ENCODE measurements at places on chromosomes 2 and 18. TPM values are rescaled to one million over a fixed set of nuclear protein-coding genes. Genes with fewer than 3 reads are reported as not detected.

GRCh38 chr2:85066006-85066740 is 67.0 kb upstream of the TCF7L1 start:
- no peaks in the 10 kb centered on the region for H3K4me1 ChIP-seq
- H3K27ac ChIP-seq = no peak overlapping the region
- H3K36me3 ChIP-seq = no peaks in the 10 kb centered on the region
- H3K4me3 ChIP-seq = no peak overlapping the region

DNA sequence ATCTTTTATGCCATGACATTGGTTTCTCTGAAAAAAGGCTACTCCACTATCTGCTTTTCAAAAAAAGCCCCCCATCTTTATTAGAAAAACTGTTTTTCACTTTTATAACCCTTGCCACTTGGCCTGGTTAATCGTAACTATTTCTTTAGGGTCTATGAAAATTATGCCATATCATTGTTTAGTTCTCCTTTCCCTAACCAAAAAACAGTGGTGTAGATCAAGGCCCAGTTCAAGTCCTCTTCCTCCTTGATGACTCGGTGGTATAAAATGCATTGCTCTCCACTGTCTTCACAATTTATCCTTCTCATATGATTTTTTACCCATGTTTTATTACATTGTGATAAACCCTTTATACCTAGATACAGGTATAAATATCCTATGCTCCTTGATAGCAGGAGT is 205.5 kb downstream of the ZNF521 start:
- H3K27me3 ChIP-seq = no peaks in the 10 kb centered on the region
- DNase-seq = no peak
- H3K4me1 ChIP-seq = peaks cover 8% of the 10 kb centered on the region
- no peak overlapping the region for H3K4me3 ChIP-seq

DNA sequence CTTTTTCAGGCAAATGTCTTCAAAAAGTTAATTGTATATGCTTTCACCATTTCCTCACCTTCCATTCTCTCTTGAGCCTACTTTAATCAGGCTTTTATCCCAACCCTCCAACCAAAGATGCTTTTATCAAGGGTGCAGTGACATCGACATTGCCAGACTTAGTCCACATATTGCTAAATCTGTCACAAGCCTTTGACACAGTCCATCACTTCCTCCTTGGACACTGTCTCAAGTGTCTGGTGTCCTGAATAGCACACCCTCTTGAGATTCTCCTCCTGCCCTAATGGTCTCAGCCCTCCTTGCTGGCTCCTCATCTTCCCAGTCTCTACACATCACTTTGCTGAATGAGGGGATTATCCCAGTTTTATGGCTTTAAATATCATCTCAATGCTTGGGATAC is 147.5 kb upstream of the SLC39A10 start:
- no peaks in the 10 kb centered on the region for H3K36me3 ChIP-seq
- DNase-seq = no peak
- no peak overlapping the region for H3K4me3 ChIP-seq
- no peaks in the 10 kb centered on the region for H3K27me3 ChIP-seq

DNA sequence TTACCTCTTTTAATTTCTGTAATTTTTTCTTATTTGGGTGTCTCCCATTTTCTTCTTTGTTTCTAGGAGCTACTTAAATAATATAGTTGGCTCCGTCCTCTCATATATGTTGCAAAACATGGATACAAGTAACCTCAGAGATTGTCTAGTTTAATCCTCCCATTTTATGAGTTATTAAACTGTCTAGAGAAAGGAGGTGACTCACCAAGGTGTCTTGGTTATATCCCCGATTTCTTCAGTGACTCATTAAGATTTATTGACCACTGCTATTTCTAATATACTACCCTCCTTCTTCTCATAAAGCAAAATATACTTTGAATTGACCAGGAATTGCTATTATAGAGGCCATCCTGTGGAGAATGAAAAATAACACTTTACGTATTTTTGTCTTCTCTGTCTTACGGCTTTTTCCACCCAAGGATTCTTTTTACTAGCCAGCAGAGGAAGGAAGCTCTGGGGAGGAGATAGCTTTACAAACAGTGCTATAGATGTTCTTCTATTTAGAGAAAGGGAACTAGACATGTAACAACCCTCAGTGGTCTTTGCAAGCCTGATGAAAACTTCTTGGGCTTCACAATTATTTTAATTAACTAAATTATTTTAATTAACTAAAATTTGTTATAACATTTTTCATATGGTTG is 300.4 kb upstream of the TNP1 start:
- H3K4me3 ChIP-seq = no peak overlapping the region
- no peaks in the 10 kb centered on the region for H3K27me3 ChIP-seq
- no peaks in the 10 kb centered on the region for H3K36me3 ChIP-seq
- H3K4me1 ChIP-seq = peaks cover 8% of the 10 kb centered on the region

DNA sequence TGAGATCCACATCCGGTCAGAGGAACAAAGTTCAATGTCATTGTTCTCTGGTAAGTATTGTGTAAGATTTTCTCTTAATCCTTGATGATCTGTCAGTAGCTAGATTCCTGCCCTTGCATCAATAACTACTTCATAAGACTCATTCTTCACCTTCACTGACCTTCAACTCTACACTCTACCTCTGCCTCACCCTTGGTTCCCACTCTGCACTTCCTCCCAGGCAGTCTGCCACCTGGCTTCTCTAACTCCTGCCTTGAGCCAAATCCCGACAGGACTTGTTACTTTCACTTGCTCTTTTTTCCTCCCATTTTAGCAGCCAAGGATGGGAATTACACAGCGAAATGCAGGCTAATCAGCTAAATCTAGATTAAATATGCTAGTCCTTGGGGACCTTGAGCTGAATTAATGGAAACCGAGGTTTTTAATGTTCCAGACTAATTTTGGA is 190.7 kb downstream of the DLGAP1 start:
- no peaks in the 10 kb centered on the region for H3K27me3 ChIP-seq
- DNase-seq = peak; percentile 71
- H3K27ac ChIP-seq = no peak overlapping the region
- H3K36me3 ChIP-seq = no peaks in the 10 kb centered on the region
- peaks cover 2% of the 10 kb centered on the region for H3K4me1 ChIP-seq

DNA sequence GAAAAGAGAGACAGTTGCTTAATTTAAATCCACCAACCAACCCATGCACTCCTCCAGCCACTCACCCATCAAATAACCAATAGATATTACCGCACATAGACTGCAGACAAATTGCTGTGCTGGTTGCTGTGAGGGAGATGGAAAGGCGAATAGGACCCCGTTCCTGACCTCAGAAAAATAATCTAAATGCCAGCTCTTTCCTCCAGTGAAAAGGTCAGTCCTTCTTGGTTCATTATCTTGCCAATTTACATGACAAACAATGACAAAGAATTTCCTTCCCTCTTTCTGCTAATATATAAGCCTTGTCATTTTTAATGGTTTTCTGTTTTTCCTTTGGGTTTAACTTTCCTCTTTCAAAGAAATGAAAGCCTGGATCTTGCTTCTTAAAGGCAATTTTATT is 61.6 kb downstream of the MEP1B start:
- DNase-seq = no peak
- H3K4me1 ChIP-seq = no peaks in the 10 kb centered on the region
- no peak overlapping the region for H3K27ac ChIP-seq
- no peaks in the 10 kb centered on the region for H3K36me3 ChIP-seq

DNA sequence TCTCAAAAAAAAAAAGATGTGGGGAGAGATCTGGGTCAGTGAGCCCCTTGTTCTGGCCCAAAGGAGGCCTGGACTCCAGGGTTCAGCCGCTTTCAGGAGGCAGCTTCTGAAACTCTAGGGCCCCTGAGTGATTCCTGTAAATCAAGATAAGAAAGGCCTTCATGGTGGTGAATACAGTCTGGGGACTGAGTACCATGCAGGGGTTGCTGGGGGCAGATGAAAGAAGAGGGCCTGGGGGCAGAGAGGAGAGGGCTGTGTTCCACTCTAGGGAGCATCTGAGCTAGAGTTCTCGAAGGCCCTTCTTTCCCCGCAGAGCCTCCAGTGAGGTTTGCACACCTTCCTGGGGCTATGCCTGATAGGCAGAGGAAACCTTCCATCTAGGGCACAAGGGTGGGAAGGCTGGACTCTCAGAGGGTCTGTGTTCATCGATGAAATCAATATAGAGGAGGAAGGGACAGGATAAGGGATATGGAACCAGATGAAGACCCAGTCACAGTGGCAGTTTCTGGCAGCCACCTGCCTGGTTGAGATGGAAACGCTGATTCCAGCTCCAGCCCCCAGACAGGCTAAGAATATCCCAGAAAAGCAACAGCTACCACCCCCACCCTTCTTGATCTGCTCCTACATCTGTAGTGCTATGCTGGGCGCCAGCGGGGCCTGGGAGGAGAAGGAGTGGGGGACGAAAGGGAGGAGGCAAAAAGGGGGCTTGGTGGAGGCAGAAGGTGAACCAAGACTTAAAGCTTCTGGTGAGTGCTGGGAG is 4.7 kb upstream of the CDK5R2 start:
- H3K27me3 ChIP-seq = no peaks in the 10 kb centered on the region
- H3K36me3 ChIP-seq = no peaks in the 10 kb centered on the region
- DNase-seq = no peak
- no peaks in the 10 kb centered on the region for H3K4me1 ChIP-seq

Gene KCMF1
- total RNA-seq = 53.3 TPM

DNA sequence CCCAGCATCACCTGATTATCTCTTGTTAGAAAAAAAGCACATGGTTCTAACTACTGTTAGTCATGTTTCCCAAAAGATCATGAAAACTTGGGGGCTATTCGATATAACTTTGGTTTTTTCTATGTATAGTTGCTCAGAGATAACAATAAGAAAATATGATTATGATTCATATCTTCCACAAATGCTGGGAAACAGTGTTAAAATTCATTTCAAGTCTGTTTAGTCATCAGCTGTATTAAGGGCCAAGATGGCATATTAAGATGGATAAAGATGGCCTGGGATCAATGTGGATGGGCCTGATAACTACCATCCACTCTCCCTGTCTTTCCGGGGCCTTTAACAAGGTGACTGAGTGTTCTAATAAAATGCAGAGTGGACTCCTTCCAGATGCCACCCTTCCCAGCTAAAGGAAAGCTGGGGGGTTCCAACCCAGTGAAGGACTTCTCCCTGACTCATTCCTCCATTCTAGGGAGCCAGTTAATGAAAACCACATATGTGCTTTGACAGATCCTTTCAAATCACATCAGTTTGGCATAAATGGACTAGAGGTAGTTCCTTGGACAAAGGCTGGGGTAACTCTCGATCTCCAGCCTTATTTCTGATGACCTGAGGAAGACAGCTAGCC is 221.6 kb downstream of the VAPA start:
- H3K27me3 ChIP-seq = no peaks in the 10 kb centered on the region
- no peak overlapping the region for H3K4me3 ChIP-seq
- H3K27ac ChIP-seq = no peak overlapping the region
- no peak for DNase-seq

- peak overlapping the region; percentile 37 for H3K27ac ChIP-seq
- H3K4me3 ChIP-seq = peak overlapping the region; percentile 16
- DNase-seq = no peak
- H3K36me3 ChIP-seq = no peaks in the 10 kb centered on the region
- no peaks in the 10 kb centered on the region for H3K27me3 ChIP-seq
- peaks cover 2% of the 10 kb centered on the region for H3K4me1 ChIP-seq
These were observed 15.4 kb upstream of the RMC1 start for GRCh38 chr18:23487738-23488570.

DNA sequence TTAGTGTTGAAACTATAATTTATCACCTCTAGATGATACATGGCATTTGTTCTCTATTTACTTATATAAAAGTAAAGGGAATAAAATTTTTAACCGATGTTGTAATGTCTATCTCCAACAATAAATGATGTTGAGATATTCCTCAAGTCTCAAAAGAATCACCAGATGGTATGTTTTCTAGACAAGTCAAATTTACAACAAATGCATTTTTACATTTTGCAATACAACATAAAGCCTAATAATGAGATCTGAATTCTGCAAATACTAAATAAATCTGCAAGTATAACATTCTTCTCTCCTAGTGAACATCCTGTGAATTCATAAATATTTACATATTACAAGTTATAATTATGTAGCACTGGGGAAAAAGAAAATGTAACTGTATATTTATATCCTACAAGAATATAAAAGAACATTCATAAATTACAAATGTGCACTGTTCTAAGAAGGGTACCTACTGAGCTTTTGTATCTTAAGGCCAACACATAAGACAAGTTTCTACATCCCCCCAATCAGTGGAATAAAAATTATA is 1504.4 kb upstream of the ZEB2 start:
- no peaks in the 10 kb centered on the region for H3K4me1 ChIP-seq
- no peaks in the 10 kb centered on the region for H3K36me3 ChIP-seq
- no peak for DNase-seq
- no peak overlapping the region for H3K27ac ChIP-seq
- H3K27me3 ChIP-seq = no peaks in the 10 kb centered on the region

GRCh38 chr2:233108611-233109490 is 48.7 kb downstream of the INPP5D start:
- H3K4me1 ChIP-seq = no peaks in the 10 kb centered on the region
- H3K27me3 ChIP-seq = no peaks in the 10 kb centered on the region
- no peak overlapping the region for H3K4me3 ChIP-seq
- no peaks in the 10 kb centered on the region for H3K36me3 ChIP-seq
- H3K27ac ChIP-seq = no peak overlapping the region

Gene GYPC
- 95.5 TPM for total RNA-seq

Gene SERPINB10
- total RNA-seq = 2.0 TPM

DNA sequence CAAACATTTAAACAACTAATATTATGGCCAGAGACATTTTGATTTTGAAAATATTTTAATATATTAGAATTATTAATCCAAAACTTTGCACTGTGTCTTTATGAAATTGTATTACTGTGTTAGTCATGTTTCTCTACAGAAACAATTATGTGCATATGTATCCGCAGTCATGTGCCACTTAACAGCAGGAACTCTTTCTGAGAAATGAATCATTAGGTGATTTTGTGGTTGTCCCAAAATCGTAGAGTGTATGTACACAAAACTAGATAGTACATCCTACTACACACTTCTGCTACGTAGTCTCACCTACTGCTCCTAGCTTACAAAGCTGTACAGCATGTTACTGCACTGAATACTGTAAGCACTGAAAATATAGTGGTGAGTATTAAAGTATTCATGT is 479.2 kb upstream of the DSEL start:
- no peak overlapping the region for H3K4me3 ChIP-seq
- no peak overlapping the region for H3K27ac ChIP-seq
- no peaks in the 10 kb centered on the region for H3K27me3 ChIP-seq
- H3K4me1 ChIP-seq = no peaks in the 10 kb centered on the region
- no peaks in the 10 kb centered on the region for H3K36me3 ChIP-seq

- no peaks in the 10 kb centered on the region for H3K36me3 ChIP-seq
- no peak for DNase-seq
- no peaks in the 10 kb centered on the region for H3K4me1 ChIP-seq
- H3K27ac ChIP-seq = no peak overlapping the region
- H3K27me3 ChIP-seq = no peaks in the 10 kb centered on the region
These were observed 11.9 kb downstream of the GBX2 start for GRCh38 chr2:236156095-236156859.

DNA sequence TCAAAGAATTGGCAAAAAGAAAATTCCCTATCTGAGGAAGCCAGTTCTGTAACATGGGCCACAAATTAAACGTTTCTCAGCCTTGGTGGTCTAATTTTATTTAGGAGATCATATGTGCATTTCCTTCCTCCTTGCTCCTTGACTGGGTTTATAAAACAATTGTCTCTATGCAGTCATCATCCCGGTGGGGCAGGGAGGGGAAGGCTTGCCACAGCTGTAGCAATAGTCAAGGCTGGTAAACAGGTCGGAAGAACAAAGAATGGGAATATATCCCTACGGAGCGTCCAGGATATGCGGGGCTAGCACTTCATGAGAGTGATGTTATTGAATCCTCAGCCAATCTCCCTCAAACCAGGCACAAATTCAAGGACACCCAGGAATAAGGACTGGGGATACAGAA is 143.8 kb downstream of the RNF152 start:
- H3K27me3 ChIP-seq = no peaks in the 10 kb centered on the region
- no peak overlapping the region for H3K27ac ChIP-seq
- no peak for DNase-seq
- H3K4me1 ChIP-seq = no peaks in the 10 kb centered on the region
- H3K4me3 ChIP-seq = no peak overlapping the region
- no peaks in the 10 kb centered on the region for H3K36me3 ChIP-seq

Data from ovary (tissue), 10 donors.